Hair follicle dermal papilla cell (primary cell): ENCODE measurements at places on chromosomes 1 and 21. TPM values are rescaled to one million over a fixed set of nuclear protein-coding genes. Genes with fewer than 3 reads are reported as not detected.

DNAJC16 gene
- total RNA-seq, result 23.4 and 25.8 TPM in 2 replicates

CLCA2 gene
- 6.0 and 7.7 TPM in 2 replicates for total RNA-seq

NBPF8 gene
- 13.1 and 13.8 TPM in 2 replicates for total RNA-seq

SKI gene
- 34.9 and 41.7 TPM in 2 replicates for total RNA-seq

TRNP1 gene
- 45.1 and 71.4 TPM in 2 replicates for total RNA-seq

ZNF648 gene
- not detected in 2 replicates for total RNA-seq
